Activated CD4-positive, alpha-beta T cell treated with anti-CD3 and anti-CD28 coated beads for 36 hours (primary cell): ENCODE measurements at places on chromosomes 1 and 21. TPM values are rescaled to one million over a fixed set of nuclear protein-coding genes. Genes with fewer than 3 reads are reported as not detected.
A peak's percentile ranks its signal among the peaks of the same experiment; 100 is the strongest.

The FYB2 gene
- total RNA-seq, result not detected

The OR2T33 gene
- not detected for total RNA-seq

The SERTAD4 gene
- not detected for total RNA-seq

The BRINP3 gene
- not detected for total RNA-seq

DNA sequence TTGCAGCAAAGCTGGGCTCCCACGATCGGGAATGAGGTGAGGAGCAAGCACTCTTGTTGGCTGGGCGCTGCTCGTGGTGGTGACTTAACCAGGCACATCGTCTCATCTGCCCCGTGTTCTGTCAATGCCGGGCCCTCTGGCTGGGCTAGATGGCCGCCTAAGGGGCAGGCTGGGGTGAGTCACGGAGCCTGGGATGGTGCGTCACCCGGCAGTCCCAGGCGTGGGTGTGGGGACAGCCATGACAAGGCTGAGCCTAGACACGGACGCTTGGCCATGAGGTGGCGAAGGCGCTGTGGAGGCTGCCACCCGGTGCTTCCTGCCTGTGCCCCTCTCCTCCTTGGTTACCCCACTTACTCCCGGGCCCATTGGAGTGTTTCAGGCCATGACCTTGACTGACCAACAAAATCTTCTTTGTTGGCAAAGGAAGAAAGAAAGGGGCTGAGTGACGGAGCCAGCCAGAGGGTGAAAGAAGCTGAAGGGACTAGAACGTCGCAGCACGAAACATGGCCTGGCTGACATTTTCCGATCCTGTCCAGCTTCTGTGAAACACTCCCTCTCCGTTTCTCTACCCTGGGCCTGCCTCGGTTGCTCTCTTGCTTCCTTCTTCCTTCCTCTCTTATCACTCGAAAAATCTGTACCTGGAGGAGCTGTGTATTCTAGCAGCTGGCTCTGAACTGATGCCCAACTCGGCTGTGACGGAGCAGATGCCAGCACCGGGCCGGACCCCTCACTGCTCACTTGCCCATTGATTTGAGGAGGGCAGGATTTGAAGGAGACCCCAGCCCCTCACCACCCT lies 596 bp downstream of the CD247 start:
- peak overlapping the region; percentile 90 for H3K4me3 ChIP-seq
- peaks cover 46% of the 10 kb centered on the region for H3K36me3 ChIP-seq

GRCh38 chr1:160876311-160876710 lies 8.7 kb downstream of the ITLN1 start:
- H3K36me3 ChIP-seq, result no peaks in the 10 kb centered on the region
- H3K4me3 ChIP-seq, result no peak overlapping the region
- DNase-seq, result no peak

GRCh38 chr1:206776229-206776628 lies 3.9 kb upstream of the IL10 start:
- H3K4me3 ChIP-seq, result no peak overlapping the region
- H3K27ac ChIP-seq, result no peak overlapping the region
- no peak for DNase-seq
- H3K36me3 ChIP-seq, result no peaks in the 10 kb centered on the region
- H3K4me1 ChIP-seq, result peaks cover 19% of the 10 kb centered on the region

DNA sequence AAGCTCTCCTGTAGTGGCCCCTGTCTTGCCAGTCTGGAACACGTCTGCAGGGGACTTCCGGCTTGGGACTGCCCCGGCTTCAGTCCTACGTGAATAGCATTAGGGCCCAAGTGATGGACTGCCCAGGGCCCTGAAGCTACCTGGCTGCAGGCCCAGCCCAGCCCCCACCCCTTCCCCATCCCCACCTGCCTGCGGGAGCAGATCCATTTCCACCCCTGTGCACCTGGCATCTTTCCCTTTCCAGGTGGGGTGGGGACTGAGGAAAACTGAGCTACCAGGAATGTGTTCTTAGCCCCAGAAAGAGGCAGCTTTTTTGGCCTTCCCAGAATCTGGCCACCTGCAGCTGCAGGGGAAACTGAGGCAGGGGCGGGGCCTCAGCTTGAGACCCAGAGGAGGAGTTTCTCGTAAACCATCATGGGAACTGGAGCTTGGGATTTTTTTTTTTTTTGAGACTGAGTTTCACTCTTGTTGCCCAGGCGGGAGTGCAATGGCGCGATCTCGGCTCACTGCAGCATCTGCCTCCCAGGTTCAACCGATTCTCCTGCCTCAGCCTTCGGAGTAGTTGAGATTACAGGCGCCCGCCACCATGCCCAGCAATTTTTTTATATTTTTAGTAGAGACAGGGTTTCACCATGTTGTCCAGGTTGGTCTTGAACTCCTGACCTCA lies 3.2 kb downstream of the EDN2 start:
- H3K36me3 ChIP-seq, result no peaks in the 10 kb centered on the region
- no peak overlapping the region for H3K4me3 ChIP-seq
- no peak for DNase-seq
- H3K4me1 ChIP-seq, result peaks cover 6% of the 10 kb centered on the region

- H3K27me3 ChIP-seq, result peaks cover 2% of the 10 kb centered on the region
- H3K4me1 ChIP-seq, result peaks cover 1% of the 10 kb centered on the region
- no peak for DNase-seq
Measured at GRCh38 chr1:112460615-112461014, 48.1 kb upstream of the WNT2B start.

DNA sequence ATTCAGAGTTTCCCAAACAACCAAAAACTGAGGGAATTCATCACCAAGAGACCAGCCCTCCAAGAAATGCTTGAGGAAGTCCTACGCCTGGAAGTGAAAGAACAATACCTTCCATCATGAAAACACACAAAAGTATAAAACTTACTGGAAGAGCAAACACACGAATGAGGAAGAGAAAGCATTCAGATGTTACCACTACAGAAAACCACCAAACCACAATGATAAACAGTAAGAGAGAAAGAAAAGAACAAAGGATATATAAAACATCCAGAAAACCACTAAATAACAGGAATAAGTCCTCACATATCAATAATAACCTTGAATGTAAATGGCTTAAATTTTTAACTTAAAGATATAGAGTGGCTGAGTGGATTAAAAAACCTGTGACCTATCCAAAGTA lies 58.5 kb upstream of the BCL10 start:
- DNase-seq, result no peak
- no peak overlapping the region for H3K4me3 ChIP-seq
- H3K27me3 ChIP-seq, result peaks cover 11% of the 10 kb centered on the region
- H3K4me1 ChIP-seq, result peaks cover 6% of the 10 kb centered on the region
- no peak overlapping the region for H3K27ac ChIP-seq
